NCI-H510A (cell line): ENCODE measurements at places on chromosomes 7 and 10.

DNA sequence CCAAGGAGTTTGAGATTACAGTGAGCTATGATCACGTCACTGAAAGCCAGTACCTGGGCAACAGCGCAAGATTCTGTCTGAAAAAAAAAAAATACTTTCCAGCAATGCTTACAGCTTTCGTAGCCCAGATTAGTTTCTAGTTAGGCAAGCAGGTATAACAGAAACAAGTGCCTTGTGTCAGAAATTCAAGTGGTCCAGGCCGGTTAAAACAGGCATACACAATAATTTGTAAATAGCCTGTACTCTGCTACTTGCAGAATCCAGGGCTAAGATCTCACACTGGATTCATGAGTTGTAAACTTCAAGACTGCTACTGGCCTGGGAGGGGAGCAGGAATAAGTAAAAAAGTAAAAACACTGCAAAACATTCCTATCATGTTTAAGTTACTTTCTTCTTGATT is 512.9 kb downstream of the IPMK start:
- DNase-seq: no peak

DNA sequence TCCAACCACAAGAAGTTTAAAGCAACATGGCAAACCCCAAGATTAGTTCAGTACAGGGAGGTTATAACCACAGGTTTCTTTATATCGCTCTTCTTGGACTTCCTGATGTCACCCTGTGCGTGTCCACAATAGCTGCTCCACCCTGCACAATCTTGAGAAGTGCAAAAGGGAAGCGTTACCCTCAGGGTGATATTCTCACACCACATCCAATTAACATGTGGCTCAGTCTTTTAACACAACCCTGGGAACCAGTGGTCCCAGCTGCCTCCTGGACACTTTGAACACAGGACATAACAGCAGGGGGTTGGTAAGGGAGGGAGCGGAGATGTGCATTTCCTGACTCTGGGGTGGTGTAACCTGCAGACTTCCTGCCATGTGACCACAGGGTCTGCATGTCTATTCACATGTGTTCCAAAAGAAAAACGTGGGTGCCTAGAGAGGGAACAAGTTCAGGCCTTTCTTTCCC is 64.6 kb downstream of the GSAP start:
- DNase-seq: no peak

DNA sequence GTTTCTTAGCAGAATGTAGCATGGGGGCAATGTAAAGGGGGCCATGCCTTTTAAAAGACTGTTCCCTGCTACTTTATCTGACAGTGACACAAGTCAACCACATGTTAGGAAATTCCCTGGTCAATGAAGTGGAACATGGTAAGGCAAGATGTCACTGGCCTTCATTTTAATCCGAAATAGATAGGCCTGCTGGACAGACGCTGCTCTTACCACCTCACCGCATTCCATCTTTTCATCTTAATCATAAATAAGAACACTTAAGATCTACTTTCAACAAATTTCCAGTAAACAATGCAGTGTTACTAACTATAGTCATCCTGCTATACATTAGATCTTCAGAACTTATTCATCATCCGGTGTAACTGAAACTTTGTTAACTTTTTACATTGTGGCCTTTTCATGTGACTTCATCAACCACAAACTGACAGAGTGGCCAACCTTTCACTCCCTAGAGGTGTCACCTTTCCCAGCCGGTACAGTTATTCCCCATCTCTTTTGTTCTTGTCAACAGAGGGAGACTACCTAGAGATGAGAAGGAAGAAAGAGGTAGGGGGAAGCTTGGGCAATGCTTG is 15.6 kb downstream of the ASB4 start:
- DNase-seq: no peak

DNA sequence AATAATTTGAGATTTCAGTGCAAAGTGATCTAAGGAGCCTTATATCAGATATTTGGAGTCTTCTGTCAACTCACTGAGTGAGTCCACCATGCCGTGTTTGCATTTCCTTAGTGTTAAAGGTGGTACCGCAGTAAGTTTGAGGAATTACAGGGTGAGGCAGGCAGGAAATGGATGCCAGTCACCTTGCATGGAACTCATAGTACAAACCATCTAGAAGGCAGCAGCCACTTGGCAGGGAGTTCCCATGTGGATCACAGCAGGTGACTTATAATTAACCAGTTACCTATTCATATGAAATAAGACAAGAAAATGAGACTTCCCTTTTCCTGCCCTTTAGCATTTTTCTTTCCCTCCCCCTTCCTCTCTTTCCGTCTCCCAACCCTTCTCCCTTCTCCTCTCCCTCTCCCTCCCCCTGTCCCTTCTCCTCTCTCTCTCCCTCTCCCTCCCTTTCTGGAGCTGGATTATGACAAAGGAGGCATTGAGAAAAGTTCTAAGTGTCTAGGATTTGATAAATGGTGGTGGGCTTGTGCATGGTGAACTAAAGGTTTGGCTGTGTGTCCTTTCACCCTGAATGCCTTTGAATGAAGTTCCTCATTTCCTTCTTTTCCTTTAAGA is 94.1 kb downstream of the LRRC4 start:
- no peak for DNase-seq

DNA sequence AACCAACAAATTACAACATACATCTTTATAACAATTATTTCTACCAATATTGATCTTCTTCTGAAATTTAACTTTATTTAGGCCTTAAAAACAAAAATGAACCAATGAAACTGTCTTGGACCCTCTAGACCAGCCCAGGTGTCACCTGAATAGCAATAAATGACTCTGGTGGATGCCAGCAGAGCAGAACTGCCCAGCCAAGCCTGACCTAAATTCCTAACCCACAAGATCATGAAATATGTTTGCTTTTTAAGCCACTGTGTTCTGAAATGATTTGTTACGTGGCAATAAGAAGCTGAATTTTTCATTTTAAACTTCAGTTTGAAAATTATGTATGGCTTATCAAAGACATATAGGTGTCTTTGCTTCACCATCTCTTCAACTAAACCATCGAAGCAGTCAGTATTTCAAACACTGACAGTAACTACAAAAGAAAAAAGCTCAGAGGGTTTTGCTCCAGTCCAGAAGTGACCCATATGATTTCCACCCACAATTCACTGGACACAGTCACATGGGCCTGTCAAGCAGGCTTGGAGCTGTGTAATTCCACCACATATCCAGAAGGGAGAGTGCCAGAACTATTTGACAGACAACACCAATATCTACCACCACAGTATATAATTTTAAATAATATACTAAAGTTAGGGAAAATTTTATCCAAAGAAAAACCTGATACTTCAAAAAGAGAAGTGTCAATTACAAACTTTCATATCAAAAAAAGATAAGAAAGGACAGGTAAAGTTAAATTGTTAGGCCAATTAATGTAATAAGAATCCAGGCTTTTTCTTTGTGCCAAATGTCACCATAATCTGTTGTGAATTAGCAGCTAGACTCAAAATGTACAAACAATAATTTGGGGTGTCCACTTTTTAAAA is 94.5 kb downstream of the KMT2C start:
- DNase-seq: no peak

GRCh38 chr10:3480281-3480989 is 304.6 kb downstream of the KLF6 start:
- DNase-seq: no peak

DNA sequence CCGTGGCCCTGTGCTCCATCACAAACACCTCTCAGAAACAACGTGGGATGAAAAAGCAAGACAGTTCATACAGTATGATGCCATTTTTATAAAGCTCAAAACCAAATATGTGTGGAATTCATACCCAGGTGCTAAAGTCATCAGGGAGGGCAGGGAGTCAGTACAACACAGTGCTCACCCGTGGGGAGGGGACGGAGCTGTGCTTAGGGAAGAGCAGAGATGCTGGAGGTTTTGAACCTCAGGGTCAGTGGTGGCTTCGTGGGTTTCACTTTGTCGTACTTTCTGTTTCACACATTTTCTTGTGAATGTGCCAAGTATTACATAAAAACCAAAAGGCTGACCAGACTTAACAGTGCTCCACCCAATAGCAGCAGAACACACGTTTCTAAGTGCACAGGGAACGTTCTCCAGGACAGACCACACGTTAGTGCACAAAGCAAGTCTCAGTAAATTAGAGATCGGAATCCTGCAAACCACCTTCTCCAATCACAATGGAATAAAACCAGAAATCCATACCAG is 21.2 kb downstream of the ZMIZ2 start:
- DNase-seq: no peak

GRCh38 chr7:102292813-102293798 is 6.4 kb downstream of the SH2B2 start:
- no peak for DNase-seq

- DNase-seq: no peak
Measured at GRCh38 chr10:67017218-67017617, 91.4 kb downstream of the LRRTM3 start.

- no peak for DNase-seq
Measured at GRCh38 chr10:52486840-52487611, 172.9 kb downstream of the DKK1 start.

DNA sequence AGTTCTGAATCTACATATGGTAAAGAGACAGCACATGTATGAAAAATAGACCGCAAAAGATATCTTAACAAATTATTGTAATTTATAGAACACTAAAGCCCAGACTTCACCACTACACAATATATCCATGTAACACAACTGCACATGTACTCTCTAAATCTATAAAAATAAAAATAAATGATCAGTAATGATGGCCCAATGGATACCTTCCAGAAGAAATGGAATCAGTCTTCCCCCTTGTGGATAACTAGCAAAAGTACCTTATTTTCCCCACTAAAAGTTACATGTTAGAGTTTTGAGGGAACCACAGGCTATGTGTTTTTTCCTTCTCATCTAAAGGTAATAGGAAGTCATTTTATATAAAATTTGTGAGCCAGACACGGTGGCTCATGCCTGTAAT is 25.7 kb downstream of the C7orf25 start:
- DNase-seq: no peak

DNA sequence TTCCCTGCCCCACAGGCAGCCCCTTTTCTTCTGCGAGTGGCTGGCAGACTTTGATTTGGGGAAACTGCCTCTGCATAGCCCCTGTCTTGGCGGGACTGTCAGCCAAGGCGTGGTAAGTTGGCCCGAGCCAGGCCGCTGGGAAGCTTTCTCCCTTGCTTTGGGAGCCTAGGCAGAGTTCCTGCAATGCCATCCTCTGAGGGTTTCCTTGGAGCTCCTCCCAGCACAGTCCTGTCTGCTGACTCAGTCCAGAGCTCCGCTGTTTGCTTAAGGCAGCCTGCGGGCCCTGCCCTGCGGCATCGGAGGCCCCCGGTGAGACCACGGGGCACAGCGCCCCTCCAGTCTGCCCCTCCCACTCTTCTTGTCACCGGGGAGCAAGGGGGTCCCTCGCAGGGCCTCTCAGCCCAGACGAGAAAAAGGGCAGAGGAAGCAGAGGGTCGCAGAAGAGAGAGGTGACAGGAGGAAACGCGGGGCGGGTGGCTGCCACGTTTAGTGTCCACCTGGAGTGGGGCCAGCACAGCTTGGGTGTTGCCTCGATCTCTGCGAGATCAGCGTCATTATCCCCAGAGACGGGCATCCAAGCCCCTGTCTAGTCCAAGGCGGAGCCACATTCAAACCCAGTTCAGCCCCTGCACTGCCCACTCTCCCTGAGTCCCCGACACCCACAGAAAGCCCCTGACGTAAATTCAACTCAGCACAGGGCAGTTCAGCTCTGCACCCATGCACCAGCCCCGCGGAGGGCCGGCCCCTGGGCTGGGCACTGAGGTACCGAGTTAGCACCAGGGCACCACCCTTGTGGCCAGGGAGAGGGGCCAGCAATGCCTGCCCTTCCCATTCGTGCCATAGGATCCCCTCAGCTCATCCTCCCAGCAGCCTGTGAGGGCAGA is 59.0 kb upstream of the CHST15 start:
- DNase-seq: peak; percentile 35

DNA sequence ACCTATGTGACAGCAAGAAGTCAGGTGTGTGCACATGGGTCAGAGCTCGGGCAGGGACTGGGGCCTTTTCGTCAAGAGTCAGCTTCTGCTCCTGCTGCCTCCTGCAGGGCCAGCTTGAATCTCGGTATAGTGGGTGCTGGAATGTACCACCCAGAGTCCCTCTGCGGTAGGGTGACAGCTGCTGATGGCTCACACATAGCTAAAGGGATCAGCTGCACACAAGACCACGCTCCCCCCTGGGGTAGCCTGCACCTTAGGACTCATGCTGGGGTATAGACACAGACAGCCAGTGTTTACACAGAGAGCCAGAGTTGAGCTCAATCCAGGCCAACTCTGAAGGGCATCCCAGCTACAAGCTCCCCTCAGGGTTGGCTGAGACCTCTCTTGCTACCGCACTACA is 14.0 kb upstream of the COL13A1 start:
- no peak for DNase-seq

DNA sequence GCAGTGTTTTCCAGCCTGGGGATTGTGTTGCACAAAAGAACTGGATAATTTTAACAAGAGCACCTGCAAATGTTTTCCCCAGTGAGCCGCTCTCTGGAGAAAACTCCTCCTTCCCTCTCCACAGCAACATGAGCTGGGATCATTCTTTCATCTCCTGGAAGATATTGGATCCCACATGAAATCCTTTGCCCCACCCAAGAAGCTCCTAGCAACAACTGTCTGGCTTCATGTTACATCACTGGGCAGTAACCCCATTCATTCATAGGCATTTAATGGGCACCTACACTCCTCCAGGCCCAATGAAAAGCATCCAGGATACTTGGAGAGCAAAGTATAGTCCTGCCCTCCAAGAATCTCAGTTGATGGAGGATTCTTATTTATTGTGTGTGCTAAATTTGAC is 27.2 kb downstream of the LSM5 start:
- DNase-seq: no peak
